Midbrain (tissue), 1 donor: ENCODE measurements at places on chromosomes 3 and 15.

DNA sequence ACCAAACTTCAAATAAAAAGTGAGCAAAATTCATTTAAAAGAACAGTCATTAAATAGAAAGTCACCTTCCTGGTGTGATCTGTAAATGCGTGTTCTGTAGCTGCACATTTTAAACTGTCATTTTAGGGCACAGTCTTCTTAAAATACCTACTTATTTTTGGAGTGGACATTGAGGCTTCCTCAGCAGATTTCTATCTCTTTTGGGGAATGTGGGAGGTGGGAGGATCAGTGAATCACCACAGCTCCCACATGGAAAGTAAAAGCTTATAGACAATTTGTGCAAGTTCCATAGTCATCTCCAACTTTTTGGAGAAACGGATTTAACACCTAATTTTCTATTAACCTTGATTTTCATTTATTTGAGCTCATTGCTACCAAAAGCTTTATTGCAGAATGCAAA, 21.0 kb upstream of the MOBP start:
- DNase-seq, result no peak

GRCh38 chr15:40256638-40257235, 17.9 kb downstream of the PAK6 start:
- no peak for DNase-seq

DNA sequence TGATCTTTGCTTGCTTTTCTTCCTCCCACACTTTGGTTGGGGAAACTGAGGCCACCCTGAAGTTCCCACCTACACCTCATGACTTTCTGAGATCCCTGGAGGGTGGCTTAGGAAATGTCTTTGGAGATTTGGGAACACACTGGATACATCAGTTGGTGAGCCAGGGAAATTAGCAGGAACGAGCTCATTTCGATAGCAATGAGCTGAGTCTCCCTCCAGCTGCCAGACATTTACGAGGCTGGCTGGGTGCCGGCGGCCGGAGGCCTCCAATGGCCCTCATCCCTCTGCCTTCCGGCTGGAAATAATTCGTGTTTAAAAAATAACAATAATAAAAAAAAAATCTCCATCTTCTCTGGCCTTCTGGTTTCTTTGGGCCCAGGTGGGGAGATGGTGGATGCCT, 38.8 kb downstream of the SMAD6 start:
- DNase-seq, result no peak

DNA sequence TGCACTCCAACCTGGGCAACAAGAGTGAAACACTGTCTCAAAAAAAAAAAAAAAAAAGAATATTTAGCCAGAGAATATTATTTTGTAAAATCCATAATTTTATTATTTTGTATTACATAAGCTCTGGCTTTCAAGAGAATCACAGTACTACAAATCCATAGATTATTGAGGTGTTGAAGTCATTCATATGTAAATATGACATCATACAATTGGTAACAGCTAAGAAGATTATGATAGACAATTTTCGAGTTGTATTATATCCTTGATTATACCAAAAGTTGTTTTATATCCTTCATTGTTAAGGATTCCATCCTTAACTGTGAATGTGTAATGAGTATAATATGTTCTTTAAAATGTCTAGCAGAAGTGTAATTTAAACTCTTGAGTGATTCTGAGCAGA, 3.7 kb downstream of the MLF1 start:
- no peak for DNase-seq

DNA sequence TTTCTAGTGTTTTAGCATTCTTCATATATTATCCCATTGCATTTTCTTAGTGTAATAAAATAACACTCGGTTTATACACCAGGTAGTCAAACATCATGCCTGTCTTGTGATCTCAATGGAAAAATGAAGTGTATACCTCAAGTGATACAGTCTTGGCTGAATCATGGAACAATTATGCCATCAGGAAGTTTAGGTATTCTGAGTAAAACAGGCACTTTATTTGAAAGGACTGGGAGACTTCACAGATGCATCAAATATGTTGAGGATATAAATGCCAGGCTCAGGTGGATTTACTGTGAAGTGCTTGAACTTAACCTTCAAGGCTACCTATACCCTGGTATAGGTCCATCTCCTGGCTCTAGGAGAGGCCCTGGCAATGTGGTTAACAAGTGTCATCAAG, 8.5 kb downstream of the TGFBR2 start:
- DNase-seq, result no peak

GRCh38 chr3:157865352-157866000, 240.7 kb downstream of the SHOX2 start:
- DNase-seq, result no peak

DNA sequence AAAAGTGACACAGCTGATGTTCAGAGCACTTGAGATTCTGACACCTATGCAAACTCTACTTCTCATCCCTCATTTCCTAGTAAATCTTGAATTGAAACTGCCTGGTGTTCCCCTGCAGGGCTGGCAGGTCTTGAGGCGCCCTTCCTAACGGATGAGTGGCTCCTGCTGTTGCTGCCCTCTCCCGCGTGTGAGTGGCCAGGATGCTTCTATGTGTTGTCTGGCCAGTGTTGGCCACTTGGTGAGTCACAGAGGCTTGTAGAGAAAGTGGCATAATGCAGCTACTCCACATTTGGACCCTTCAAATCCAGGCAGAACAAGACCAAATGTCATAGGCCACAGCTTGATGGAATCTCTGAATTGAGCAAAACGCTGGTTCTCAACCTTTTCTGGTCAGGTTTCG, 63.6 kb downstream of the MOBP start:
- DNase-seq, result no peak

DNA sequence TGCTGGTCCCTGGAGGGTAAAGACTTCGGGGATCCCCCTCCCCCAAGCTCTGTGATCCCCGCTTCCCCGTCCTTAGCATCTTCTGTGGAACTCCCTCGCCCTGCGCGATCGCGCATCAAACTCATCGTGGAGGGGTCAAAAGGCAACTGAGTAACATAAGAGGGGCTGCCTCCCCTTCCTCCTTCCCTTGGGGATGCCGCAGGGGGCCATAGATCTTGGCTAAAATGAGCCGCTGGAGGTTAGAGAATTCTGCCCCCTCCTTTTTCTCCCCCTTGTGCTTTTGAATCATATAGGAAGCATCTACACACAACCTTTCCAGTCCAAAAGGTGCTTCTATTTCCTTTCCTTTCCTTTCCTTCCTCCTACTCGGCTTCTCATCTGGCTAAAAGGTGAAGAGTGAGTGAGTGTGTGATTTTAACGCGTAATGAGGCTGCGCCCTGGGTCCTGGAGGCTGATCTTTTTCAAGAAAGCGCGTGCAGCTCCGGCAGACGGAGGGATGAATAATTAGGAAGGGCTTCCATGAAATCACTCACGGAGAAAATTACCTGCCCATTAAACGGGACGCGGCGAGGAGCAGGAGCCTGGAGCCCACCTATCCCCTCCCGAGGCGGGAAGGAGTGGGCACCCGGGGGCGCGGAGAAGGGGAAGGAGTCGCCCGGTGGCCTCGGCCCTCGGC, 831 bp upstream of the ROBO2 start:
- DNase-seq, result no peak

DNA sequence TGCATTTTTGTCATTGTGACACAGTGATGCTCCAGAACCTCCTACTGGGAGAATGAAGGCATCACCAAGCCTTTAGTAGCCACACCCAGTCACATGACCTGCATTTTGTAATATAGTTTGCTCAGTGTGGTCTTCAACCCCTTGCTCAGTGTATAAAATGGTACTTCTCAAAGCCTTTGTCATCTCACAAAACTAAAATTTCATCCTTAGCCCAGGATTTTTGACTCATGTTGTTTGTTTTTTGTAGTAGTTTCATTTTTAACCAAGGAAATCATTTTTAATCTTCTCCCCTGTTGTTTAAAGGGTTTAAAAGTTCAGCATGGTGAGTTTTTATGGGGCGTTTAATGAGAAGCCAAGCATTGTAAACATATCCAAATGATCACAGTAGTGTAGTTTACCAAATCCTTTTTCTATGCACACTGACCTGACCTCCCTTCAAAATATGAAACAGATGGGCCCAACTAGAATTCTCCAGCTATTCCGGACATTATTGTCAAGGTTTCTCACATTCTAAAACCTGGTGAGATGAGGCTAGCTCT, 123.5 kb upstream of the IL12A start:
- no peak for DNase-seq

- DNase-seq, result no peak
Observed at GRCh38 chr15:39298271-39298962, 282.5 kb upstream of the THBS1 start.

DNA sequence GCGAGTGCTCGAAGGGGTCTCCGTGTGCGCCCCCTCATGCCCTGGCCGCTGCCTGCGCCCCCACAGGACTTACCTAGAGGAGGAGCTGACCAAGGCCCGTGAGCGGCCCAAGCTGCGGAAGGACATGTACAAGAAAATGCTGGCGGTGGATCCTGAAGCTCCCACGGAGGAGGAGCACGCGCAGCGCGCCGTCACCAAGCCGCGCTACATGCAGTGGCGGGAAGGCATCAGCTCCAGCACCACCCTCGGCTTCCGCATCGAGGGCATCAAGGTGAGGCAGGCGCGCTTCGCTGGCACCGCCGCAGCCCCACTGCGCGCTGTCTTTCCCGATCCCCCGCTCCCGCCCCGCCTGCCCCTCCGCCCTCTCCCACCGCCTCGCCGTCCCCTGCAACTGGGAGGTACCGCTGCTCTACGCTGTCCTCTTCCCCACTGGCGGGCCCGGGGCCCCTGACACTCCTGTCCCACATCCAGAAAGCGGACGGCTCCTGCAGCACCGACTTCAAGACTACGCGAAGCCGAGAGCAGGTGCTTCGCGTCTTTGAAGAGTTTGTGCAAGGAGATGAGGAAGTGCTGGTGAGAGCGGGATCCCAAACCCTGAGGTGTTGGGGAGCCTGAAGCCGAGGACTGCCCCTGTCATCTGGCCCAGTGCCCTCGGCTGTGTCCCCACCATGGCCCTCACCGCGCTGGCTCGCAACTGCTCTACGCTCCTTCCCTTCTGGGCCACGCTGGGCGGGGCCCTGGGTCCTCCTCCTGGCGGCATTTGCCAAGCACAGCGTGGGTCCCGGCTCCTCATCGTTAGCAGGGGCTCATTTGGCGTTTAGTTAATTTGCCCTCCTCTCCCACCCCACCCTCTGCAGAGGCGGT, 8.5 kb downstream of the ITPKA start:
- no peak for DNase-seq
